Naive thymus-derived CD8-positive, alpha-beta T cell (primary cell): ENCODE measurements at places on chromosomes 2 and 18. TPM values are rescaled to one million over a fixed set of nuclear protein-coding genes. Genes with fewer than 3 reads are reported as not detected.

The SCN9A gene
- polyA plus RNA-seq: 0.16 TPM

DNA sequence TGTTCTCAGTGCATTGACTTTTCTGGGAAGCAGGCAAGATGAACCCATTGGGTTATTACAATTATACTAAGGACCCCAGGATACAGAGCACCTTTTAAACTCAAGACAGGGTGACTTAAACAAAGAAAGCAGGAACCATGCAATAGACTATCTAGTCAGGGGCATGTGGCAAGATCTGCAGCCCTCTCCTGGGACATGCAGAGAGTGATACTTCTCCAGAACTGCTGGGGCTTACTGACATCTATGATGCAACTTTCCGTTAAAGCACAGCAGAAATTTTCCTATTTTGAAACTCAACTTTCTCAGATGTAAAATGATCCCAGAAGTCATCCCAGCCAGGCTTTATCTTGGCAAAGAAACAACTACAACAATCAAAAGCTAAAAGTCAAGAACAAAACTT, 162.2 kb upstream of the HNMT start:
- H3K27me3 ChIP-seq: peaks cover 7% of the 10 kb centered on the region
- H3K4me1 ChIP-seq: no peaks in the 10 kb centered on the region
- H3K4me3 ChIP-seq: no peak overlapping the region
- no peak for DNase-seq
- H3K27ac ChIP-seq: no peak overlapping the region

DNA sequence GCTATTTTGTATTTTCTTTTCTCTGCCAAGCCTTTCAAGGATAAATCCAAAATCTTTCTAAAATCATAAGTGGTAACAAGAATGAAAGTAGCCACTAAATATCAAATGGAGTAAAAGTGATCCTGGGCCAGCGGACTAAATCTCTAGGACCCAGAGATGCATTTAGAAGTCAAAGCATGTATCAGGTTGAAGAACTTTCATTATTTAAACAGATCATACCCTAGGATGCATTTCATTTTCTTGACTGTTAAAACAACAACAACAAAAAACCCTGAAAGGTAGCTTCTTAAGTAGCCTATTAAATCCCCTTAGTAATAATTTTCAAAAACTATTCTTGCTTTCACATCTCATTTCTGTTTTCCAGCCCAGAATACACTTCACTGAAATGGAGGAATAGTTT, 4.8 kb upstream of the POU3F3 start:
- H3K4me3 ChIP-seq: no peak overlapping the region
- peaks cover 6% of the 10 kb centered on the region for H3K36me3 ChIP-seq

The ACTG2 gene
- not detected for polyA plus RNA-seq
